ENCODE measurements at places on chromosomes 4 and X.

GRCh38 chr4:61223385-61223784 is 23.3 kb downstream of the ADGRL3 start:
- H3K27me3 ChIP-seq = no peaks in the 10 kb centered on the region
- H3K36me3 ChIP-seq = no peaks in the 10 kb centered on the region
- no peak overlapping the region for H3K27ac ChIP-seq
- H3K4me1 ChIP-seq = no peaks in the 10 kb centered on the region
- DNase-seq = no peak
- no peak overlapping the region for H3K4me3 ChIP-seq

GRCh38 chr4:39406763-39407583 is at the start of gene KLB:
Gene KLB, plus strand, starts transcription at chr4:39406930. Its CDS starts 20 bp downstream, at chr4:39406950.
- no peaks in the 10 kb centered on the region for H3K27me3 ChIP-seq
- H3K4me1 ChIP-seq = peaks cover 8% of the 10 kb centered on the region
- no peak within 1 kb of the TSS for H3K27ac ChIP-seq
- peak within 1 kb of the TSS; percentile 44 for H3K4me3 ChIP-seq
- no peaks in the 10 kb centered on the region for H3K36me3 ChIP-seq

DNA sequence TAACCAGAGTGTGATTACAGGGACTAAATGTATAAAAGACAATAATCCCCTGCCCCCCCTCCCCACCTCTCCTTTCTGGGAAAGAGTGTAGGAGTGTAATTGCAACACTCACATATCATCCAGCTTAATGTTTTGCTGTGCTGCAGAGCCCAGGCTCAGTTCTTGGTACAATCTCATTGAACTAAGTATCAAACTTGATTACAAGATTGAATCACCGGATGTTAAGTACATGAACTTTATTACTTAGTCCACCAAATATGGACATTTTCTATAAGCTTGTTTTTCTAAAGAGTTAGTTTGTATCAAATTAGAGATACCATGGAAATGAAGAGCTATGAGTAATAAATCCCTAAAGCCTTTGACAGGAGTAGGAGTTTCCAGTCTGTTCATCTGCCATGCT is 559.1 kb downstream of the ZNF674 start:
- H3K27me3 ChIP-seq = no peaks in the 10 kb centered on the region
- H3K4me1 ChIP-seq = no peaks in the 10 kb centered on the region
- H3K27ac ChIP-seq = no peak overlapping the region

DNA sequence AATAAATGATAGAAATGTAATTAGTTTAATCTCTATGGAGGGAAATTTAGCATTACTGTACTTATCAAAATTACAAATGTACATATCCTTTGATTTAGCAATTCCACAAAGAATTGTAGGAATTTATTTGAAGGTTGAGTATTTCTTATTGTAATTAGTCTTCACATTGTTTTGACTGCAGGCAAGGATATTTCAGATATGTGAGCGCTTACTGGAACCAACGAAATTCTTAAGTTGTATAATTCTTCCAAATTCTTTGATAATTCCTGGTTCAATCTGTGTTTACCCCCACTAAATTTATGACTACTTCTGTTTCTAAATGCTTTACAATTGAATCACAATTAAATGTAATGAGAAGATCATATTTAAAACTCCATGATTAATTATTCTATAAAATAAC is 26.9 kb upstream of the WWC2 start:
- no peak overlapping the region for H3K4me3 ChIP-seq
- no peaks in the 10 kb centered on the region for H3K36me3 ChIP-seq
- no peak for DNase-seq
- H3K4me1 ChIP-seq = peaks cover 23% of the 10 kb centered on the region
- H3K27ac ChIP-seq = no peak overlapping the region

DNA sequence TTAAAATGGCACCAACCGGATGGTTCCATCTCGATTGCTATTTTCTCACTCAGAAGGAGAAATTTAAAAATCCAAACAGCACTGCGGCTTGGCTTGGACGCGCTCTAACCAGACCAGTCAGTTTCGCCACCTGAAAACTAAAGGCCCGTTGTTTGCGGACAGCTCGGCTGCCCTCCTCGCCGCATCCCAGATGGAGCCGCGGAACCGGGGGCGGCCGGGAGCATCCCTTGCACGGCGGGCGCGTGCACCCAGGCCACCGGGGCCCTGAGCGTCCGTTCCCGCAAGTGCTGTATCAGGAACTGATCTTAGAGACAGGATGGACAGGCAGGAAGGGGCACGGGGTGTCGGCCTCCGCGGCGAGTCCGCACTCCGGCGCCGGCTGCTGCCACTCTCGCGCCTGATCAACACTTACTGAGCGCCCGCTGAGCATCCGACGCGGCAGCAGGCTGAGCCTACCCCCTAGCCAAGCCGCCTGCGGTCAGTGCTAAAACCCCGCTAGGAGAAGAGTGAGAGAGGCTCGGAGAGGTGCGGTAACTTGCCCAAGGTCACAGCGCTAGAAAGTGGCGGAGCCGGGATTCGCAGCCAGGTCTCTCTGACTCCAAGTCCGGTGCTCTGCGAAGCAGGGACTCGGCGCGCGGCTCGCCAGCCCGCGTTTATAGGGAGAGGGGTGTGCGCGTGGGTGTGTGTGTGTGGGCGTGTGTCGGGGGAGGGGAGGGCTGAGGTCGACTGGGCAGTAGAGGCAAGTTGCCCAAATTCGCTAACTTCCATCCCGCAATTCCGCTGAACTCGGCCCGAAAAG is at the start of gene CITED1:
Gene CITED1 (minus strand): TSS at position 629 of the 799 bp plus-strand sequence. CDS start 3,045 bp downstream, outside the sequence.
- peaks cover 26% of the 10 kb centered on the region for H3K27me3 ChIP-seq
- DNase-seq = peak; percentile 39
- H3K4me3 ChIP-seq = peak within 1 kb of the TSS; percentile 72
- H3K27ac ChIP-seq = no peak within 1 kb of the TSS
- H3K36me3 ChIP-seq = no peaks in the 10 kb centered on the region

- H3K36me3 ChIP-seq = peaks cover 32% of the 10 kb centered on the region
- no peaks in the 10 kb centered on the region for H3K4me1 ChIP-seq
- 0 out of 2 replicates have a peak overlapping the region, but pooled peaks have one; percentile 35 for H3K27ac ChIP-seq
- H3K4me3 ChIP-seq = no peak overlapping the region
- no peak for DNase-seq
- no peaks in the 10 kb centered on the region for H3K27me3 ChIP-seq
Measured at GRCh38 chrX:136866337-136867095, 14.0 kb downstream of the RBMX start.

- no peak overlapping the region for H3K27ac ChIP-seq
- no peak for DNase-seq
- no peaks in the 10 kb centered on the region for H3K4me1 ChIP-seq
- H3K27me3 ChIP-seq = no peaks in the 10 kb centered on the region
- H3K36me3 ChIP-seq = no peaks in the 10 kb centered on the region
- no peak overlapping the region for H3K4me3 ChIP-seq
Measured at GRCh38 chrX:150282953-150283352, 80.2 kb upstream of the MAMLD1 start.

DNA sequence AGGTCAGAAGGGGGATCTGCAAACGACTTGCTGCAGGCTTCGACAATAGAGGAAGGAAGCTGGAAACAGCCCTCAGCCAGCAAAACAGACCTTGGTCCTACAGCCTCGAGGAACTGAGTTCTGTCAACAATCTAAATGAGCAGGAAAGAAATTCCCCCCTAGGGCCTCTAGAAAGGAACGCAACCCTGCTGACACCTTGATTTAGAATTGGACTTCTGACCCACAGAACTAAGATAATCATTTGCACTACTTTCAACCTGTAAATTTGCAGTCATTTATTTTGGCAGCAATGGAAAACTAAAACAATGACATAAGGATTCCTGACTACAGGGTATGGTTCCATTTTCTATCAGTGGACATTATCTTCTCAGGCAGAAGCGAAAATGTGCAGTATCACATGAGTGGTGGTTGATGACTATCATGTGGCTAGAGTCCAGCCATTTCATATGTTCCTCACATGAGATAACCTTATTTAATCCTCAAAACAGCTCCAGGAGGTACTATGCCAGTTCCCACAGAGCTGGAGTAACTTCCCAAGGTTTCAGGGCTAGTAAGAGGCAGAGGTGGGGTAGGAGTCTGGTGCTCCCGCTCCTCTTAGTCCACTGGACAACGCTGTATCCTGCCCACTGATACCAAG is 61.6 kb downstream of the SAT1 start:
- no peak overlapping the region for H3K4me3 ChIP-seq
- H3K27me3 ChIP-seq = no peaks in the 10 kb centered on the region
- no peaks in the 10 kb centered on the region for H3K4me1 ChIP-seq

GRCh38 chr4:169174247-169174646 is 96.5 kb downstream of the SH3RF1 start:
- DNase-seq = no peak
- no peak overlapping the region for H3K27ac ChIP-seq
- no peaks in the 10 kb centered on the region for H3K27me3 ChIP-seq
- no peaks in the 10 kb centered on the region for H3K36me3 ChIP-seq
- no peak overlapping the region for H3K4me3 ChIP-seq

GRCh38 chrX:446245-446644 is 59.5 kb upstream of the PPP2R3B start:
- H3K4me3 ChIP-seq = no peak overlapping the region
- no peak overlapping the region for H3K27ac ChIP-seq
- H3K4me1 ChIP-seq = no peaks in the 10 kb centered on the region

DNA sequence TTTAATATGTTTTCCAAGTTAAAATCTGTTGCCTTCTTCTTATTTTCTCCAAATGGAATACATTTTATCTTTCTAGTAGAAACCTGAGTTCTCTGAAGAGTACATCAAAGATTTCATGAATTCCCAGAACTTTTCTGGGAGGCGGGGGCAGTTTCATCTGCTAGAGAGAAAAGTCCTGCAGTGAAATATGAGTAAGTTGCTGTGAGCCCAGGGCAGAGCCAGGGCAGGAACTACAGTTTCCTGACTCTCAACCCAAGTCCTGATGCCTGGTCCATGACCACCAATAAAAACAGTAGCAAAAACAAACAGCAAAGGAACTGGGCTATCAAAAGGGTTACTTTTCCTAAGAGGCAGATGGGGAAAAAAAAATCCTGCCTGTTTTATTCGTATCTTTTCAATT is 239.4 kb upstream of the CTSO start:
- DNase-seq = no peak
- H3K36me3 ChIP-seq = no peaks in the 10 kb centered on the region
- no peak overlapping the region for H3K4me3 ChIP-seq
- no peak overlapping the region for H3K27ac ChIP-seq

- H3K4me3 ChIP-seq = no peak overlapping the region
- peaks cover 9% of the 10 kb centered on the region for H3K27me3 ChIP-seq
- H3K36me3 ChIP-seq = no peaks in the 10 kb centered on the region
- peak; percentile 68 for DNase-seq
- peaks cover 42% of the 10 kb centered on the region for H3K4me1 ChIP-seq
- H3K27ac ChIP-seq = peak overlapping the region; percentile 24
Measured at GRCh38 chr4:15232366-15233263, 195.2 kb upstream of the C1QTNF7 start.

DNA sequence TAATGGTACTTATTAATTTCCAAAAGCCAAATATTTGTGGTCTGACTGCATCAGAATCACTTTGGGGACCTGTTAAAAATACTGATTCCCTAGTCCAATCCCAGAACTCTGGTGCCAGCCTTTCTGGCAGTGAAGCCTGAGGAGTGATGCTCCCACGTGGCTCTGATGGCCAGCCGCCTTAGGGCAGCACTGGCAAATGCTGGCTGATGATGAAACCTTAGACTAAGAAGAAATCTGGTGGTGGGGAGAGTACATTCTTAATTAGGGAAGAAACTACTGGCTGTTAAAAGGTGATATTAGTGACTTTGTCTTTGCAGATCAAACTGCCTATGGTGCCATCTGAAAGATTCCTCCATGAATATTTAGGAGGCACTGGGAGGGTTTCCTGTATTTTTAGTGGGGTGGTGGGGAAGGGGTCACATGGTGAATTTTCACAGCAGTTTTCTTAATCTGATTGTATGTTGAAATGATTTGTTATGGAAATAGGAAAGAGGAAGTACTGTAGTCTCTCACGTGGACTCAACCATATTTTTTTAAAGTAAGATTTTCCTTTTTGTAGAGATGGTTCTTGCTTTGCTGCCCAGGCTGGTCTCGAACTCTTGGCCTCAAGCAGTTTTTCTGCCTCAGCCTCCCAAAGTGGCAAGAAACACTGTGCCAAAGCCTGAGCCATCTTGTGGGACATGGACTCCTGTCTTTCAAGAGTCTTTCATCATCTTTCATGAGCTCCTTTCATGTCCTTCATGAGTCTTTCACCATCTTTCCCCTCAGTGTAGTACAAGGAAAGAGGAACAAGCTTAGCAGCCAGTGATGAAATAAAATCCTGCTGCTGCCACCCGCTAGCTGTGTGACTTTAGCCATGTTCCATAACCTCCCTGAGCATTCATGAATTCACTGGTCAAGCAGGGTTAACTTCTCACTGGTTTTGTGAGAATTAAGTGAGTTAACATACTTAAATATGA is 90.8 kb downstream of the ZNF330 start:
- H3K4me3 ChIP-seq = no peak overlapping the region
- no peaks in the 10 kb centered on the region for H3K27me3 ChIP-seq
- no peaks in the 10 kb centered on the region for H3K36me3 ChIP-seq
- DNase-seq = no peak
- H3K4me1 ChIP-seq = no peaks in the 10 kb centered on the region
- H3K27ac ChIP-seq = no peak overlapping the region

DNA sequence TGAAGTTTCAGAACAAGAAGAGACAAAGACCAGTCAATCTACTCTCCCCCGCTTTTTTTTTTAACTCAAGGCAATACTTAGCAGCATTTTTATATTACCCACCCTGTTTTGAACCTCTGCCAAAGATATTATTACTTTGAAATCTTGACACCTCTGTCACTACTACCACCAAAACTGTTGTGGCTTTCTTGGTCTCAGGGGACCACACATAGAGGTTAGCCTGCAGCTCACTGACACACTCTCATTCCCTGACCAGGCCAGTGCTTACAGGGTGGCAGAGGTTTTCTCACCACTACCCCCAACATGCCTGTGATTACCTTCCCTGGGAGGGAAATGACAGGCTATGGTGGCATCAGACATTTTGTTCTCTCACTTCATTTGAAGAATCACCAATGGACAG is 137.4 kb upstream of the STIM2 start:
- 0 out of 2 replicates have a peak, but pooled peaks cover 10% of the 10 kb centered on the region for H3K36me3 ChIP-seq
- DNase-seq = no peak
- H3K27ac ChIP-seq = no peak overlapping the region
- no peaks in the 10 kb centered on the region for H3K4me1 ChIP-seq

DNA sequence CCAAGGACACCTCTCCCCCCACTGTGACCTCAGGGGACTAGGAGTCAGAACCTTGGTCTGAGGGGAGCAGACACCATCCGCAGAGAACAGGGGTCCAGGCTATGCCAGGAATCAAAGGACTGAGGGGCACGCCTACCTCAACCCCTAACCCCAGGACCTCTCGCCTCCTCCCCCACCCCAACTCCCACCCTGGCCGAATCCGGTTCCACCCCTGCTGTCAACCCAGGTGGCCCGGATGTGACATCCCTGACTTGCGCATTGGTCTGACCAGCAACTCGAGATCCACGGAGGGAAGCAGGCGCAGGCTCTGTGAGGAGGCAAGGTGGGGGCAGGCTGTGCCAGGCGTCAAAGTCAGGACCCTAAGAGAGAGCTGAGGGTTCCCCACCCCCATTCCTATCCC is 468 bp upstream of the MAGEA4 start:
- H3K4me1 ChIP-seq = no peaks in the 10 kb centered on the region
- H3K27me3 ChIP-seq = no peaks in the 10 kb centered on the region
- no peak overlapping the region for H3K27ac ChIP-seq
